Breast epithelium (tissue), 4 donors: ENCODE measurements at places on chromosomes 7 and 10. TPM values are rescaled to one million over a fixed set of nuclear protein-coding genes. Genes with fewer than 3 reads are reported as not detected.

TAF6 gene
- 31.5 TPM for total RNA-seq

RBP3 gene
- not detected for total RNA-seq

HOXA3 gene
- 6.4 TPM for total RNA-seq

ZNRF2 gene
- total RNA-seq, result 56.8 TPM

POLD2 gene
- 38.9 TPM for total RNA-seq

ZNF138 gene
- total RNA-seq, result 10.6 TPM

ZNF727 gene
- total RNA-seq, result 19.0 TPM

SSC4D gene
- total RNA-seq, result 2.6 TPM

- DNase-seq, result no peak
These were observed 146.9 kb downstream of the EVX1 start for GRCh38 chr7:27389496-27389895.

DNA sequence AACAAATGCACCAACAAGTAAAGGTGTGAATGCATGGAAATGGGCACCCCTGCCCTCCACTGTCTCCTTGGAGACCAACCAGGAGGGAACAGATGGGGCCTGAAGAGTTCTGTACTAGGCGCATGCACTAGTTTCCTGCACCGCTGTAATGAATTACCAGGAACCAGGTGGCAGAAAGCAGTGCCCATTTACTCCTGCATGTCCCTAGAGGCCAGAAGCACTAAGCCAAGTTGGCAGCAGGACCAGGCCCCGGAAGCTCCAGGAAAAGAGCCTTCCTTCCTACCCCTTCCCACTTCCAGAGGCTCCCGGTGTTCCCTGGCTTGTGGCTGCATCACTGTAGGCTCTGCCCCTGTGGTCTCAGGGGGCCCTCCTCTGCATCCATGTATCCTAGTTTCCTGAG is 237.5 kb upstream of the PPP2R2D start:
- DNase-seq, result no peak

- DNase-seq, result no peak
These were observed 17.7 kb downstream of the TSPAN14 start for GRCh38 chr10:80471715-80472233.

DNA sequence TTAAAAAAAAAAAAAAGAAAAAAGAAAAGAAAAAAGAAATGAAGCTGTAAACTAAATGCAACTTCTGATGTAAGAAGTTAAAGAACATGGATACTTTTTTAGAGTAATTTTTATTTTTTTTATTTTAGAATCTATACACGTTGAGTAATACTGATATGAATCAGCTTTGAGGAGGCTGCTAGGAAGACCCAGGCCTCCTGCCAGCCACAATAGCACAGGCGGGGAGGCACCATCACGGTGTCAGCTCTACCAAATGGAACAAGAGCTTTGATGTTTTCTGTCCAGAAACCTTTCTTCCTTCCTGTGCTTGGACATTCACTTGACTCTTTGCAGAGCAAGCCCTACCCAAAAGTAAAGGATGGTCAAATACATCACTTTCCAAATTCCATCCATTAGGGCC is 45.3 kb upstream of the EGR2 start:
- DNase-seq, result no peak

GRCh38 chr10:63689768-63690167 is 168.6 kb downstream of the REEP3 start:
- DNase-seq, result no peak

GRCh38 chr7:47267346-47267745 is 314.6 kb downstream of the TNS3 start:
- DNase-seq, result no peak

- DNase-seq, result no peak
These were observed 48.4 kb downstream of the AOC1 start for GRCh38 chr7:150900675-150901074.

- DNase-seq, result no peak
These were observed at the start of gene AKR1B15 for GRCh38 chr7:134548877-134549276. AKR1B15 (plus strand) TSS chr7:134549110; CDS start chr7:134564620, 15,510 bp downstream.

GRCh38 chr10:85607043-85607695 is 759.4 kb downstream of the GRID1 start:
- DNase-seq, result no peak

- DNase-seq, result no peak
These were observed 9.8 kb downstream of the AGBL3 start for GRCh38 chr7:134996097-134996550.

DNA sequence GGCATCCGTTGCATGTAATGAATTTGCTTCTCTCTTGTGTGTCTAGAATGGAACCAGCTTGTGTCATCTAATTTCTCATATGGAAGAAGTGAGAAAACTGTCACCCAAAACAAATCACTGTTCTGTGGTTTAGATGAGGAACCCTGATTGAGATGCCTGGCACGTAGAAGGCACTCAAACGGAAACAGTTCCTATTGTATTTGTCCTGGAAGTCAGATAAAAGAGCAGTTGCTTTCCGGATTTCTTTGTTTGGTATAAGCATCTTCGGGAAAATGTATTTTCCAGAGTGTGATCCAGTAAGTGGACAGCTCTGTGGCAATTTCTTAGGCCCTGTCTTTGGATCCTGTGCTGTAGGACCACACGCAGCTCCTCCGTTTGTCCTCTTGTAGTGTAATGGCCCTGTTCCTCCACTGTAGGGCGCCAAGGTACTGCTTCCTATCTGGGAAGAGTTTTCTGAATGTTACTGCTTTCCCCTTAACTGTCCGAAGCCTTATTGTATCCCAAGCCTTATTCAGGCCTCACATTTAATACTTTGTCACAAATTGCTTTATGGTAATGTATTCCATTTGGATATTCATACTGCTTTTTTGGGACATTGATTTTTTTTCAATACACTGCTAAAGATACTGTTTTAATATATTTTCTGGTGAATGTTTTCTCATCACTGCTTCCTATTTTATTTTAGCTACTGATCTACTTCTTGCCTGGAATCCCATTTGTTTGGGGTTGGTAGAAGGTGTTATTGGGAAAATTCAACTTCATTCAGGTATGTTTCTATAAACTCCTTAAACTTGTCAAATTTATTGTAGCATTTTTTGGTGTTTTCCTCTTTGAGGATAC is 24.8 kb downstream of the INPP5F start:
- DNase-seq, result peak; percentile 66

DNA sequence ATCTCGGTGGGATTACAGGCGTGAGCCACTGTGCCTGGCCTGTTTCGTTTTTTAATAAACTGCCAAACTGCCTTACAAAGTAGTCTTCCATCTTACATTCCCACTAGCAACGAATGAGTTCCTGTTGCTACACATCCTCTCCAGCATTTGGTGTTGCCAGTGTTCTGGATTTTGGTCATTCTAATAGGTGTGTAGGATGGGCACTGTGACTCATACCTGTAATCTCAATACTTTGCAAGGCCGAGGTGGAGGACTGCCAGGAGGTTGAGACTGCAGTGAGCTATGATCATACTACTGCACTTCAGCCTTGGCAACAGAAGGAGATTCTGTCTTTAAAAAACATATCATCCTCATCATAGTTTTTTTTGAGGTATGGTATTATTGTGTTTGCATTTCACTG is 21.4 kb upstream of the RSBN1L start:
- DNase-seq, result no peak

DNA sequence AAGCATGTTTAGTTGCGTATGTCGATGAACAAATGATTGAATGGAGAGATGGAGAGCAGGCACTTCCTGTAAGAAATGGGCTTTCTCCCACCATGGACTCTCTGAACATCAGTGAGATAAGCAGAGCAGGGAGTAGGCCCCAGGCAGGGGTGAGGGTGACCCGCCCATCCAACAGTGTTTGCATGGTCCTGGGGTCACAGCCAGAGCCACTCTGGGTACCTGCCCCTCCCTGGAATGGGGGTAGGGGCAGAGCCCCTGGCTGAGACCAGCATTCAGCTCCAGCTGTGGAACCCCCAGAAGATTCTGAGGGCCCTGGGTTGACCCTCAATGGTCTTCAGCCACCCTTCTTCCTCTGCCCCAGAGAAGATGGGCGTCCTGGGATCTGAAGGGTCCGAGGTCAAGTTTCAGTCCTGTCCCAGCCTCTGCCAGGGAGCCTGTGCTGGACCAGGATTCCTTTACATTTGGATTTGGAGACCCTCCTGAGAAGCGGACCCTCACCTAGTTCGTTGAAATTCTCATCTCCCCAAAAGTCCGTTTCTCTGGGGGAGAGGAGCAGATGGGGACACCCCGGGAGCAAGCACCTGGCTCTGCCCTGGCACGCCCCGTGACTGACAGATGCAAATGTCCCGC is 2.4 kb upstream of the FGF8 start:
- no peak for DNase-seq

DNA sequence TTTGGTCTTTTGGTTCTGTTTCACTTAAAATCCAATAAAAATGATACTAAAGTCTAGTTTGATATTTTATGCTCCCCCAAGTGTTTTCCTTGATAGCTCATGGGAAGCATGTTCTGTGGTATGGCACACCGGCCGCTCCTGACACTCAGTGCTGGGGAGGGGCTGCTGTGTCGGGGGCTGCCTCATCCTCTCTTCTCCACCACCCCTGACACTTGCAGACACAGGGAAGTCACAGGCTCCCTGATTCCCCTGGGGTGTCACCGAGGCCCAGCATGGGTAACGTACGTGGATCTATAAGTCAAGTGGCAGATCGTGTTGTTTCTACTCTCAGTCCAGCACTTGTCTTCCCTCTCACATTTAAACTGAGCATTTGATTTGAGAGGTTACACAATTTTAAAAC is 508.6 kb downstream of the TNS3 start:
- DNase-seq, result no peak

DNA sequence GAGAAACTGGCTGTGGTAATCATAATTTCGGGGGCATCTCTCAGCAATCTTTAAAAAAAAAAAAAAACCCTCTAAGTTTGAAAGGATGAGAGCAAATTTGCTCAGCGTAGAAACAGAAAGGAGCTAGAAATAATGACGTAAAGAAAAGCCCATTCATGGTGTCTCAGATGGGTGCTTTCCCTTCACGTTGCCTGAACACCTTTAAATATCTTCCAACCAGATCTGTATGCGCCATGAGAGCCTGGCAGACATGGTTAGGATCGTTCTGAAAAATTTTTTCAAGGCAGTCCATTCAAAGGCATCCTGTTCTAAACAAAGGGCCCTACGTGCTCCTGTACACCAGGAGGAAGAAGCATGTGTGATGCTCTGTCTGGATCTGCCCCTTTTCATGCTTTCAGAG is 141.2 kb upstream of the C1QL3 start:
- DNase-seq, result no peak

DNA sequence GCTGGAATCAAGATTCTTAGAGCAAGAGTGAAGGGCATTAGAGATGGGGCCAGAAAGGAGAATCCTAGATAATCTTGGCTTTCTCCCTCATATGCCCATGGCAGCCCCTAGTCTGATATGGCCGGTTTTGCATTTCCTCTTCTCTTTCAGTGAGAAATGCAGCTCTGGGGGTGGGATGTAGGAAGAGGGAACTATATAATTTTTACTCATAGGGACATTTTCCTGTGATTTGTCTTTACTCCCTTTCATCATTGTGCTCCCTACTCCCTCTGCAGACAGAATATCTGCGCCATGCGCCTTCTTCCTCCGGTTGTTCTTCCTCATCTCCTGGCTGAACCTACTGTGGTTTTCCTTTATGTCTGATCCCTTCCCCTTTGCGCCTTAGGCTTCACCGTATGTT is 16.8 kb upstream of the CHCHD1 start:
- DNase-seq, result no peak

DNA sequence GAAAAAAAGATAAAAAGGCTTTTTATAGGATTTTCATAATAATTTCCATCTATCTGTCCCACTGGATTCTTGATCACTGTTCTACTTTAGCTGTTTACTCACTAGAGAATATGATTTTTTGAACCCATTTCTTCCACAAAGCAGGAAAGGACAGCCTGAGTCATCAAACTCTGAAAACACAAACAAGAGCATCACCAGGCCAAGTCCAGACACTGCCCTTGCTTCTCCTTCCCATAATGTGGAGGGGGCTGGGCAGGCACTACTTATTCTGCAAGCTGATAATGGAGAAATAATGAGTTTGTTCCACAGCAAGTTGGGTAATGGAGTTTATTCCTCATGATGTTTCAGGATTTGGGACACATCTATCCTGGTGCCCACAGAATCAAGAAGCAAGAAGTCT is 13.0 kb upstream of the KCNIP2 start:
- no peak for DNase-seq

GRCh38 chr10:78389419-78389818 is 355.8 kb downstream of the RPS24 start:
- no peak for DNase-seq

DNA sequence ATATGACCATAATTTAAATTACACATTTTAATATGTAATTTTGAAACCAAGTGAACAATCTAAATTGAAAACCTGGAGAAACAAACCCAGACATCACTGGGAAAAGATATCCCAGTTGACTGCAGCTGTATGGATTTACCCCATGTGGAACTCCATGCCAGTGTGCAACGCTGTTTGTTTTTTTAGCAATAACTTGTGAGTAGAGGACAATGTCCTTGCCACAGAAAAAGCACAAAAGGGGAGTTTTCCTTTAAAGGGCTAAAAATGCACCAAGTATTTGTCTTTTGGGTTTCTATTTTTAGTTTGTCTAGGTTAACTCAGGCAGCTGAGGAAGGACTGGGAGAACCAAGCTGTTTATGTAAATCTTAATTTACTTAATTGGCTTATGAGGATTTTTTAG is 15.1 kb upstream of the COL17A1 start:
- no peak for DNase-seq

DNA sequence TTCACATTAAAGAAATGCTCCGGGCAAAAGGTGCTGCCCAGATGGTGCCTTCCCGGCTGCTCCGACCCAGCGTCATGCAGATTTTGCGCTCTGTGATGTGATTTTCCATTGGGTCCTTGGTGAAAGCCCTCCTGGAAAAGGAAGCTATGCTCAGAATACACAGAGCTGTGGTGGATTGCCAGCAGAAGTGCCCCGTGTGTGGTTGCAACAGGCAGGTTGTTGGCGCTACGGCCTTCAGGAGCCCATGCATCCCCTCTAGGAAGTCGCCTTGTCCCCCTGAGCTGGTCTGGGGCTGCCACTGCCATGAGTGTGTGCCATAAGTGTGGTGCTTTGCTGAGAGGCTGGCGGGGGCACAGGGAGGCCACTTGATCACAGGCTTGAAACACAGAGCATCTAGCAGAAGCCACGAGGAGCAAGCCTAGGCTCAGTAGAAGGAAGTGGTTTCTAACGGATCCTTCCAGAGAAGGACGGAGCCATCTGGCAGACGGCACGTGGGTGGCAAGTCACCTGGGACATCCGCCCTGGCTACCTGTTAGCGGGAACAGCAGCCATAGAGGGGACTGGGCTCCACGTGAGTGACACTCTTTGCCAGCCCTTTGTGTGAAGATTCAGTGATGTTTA is 210.9 kb downstream of the CUX1 start:
- no peak for DNase-seq

GRCh38 chr7:2863461-2864066 is 19.5 kb upstream of the GNA12 start:
- peak; percentile 50 for DNase-seq

- DNase-seq, result no peak
These were observed 537.3 kb downstream of the TNS3 start for GRCh38 chr7:47044625-47045024.

GRCh38 chr7:111510584-111511378 is 51.5 kb downstream of the IMMP2L start:
- no peak for DNase-seq

DNA sequence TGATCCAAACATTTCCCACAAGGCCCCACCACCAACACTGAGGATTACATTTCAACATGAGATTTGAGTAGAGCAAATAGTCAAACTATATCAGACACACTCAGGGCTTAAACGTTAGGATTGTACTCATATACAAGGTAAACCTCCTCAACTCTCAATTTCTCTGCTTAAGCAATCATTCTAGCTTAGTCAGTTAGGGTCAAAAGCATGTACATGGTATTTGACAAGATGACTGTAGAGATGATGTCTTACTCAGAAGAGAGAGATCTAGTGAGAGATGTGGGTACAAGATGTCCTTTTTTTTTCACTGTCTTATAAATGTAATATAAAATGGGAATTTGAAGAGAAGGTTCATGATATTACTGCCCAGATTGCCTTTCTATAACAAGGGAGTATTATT is 270.1 kb downstream of the PRKG1 start:
- DNase-seq, result no peak
